ENCODE measurements at places on chromosomes 1 and 21. TPM values are rescaled to one million over a fixed set of nuclear protein-coding genes. Genes with fewer than 3 reads are reported as not detected.

Gene S100A7
- total RNA-seq: not detected

Gene FALEC
- total RNA-seq: not detected

Gene SMYD3
- 15.9 TPM for total RNA-seq

Gene ADORA1
- total RNA-seq: 11.3 TPM

Gene GRIK3
- not detected for total RNA-seq

Gene STUM
- 0.73 TPM for total RNA-seq

Gene VWA1
- 14.0 TPM for total RNA-seq

Gene S100A8
- total RNA-seq: not detected

Gene DYRK3
- 9.9 TPM for total RNA-seq

Gene CD5L
- total RNA-seq: not detected

Gene PKP1
- 0.19 TPM for total RNA-seq

Gene SERINC2
- 0.68 TPM for total RNA-seq

Gene ANKRD35
- 4.2 TPM for total RNA-seq

Gene CD244
- not detected for total RNA-seq

Gene FAF1
- total RNA-seq: 18.4 TPM

Gene STYXL2
- total RNA-seq: not detected

Gene MAB21L3
- not detected for total RNA-seq

Gene CDC42BPA
- 18.0 TPM for total RNA-seq

Gene ACKR1
- total RNA-seq: 11.0 TPM

Gene FMO5
- total RNA-seq: 0.93 TPM

Gene RHBDL2
- not detected for total RNA-seq

Gene SLC44A3
- 1.7 TPM for total RNA-seq

Gene CAPN8
- not detected for total RNA-seq

Gene CLCNKA
- total RNA-seq: not detected

Gene OTUD3
- 4.8 TPM for total RNA-seq

Gene CLDN19
- not detected for total RNA-seq

Gene S100A7A
- not detected for total RNA-seq

Gene PROK1
- not detected for total RNA-seq

Gene CCDC185
- total RNA-seq: not detected

Gene CHIA
- total RNA-seq: not detected

Gene DIO1
- total RNA-seq: not detected

Gene USP24
- total RNA-seq: 12.9 TPM

Gene ZFP69B
- 0.44 TPM for total RNA-seq

Gene FAM78B
- total RNA-seq: 0.81 TPM

Gene PPIAL4G
- not detected for total RNA-seq

Gene PKLR
- not detected for total RNA-seq

Gene LINGO4
- total RNA-seq: not detected

Measured in cardiac ventricle fibroblast (primary cell).